ENCODE measurements at places on chromosomes 1 and 21.

- DNase-seq: no peak
These were observed 41.9 kb upstream of the SLC19A2 start for GRCh38 chr1:169527451-169528214.

GRCh38 chr1:165641231-165641987, 10.4 kb downstream of the MGST3 start:
- no peak for DNase-seq

- DNase-seq: no peak
These were observed 150.8 kb upstream of the ERG start for GRCh38 chr21:38649120-38649519.

GRCh38 chr1:185680453-185680852, 53.7 kb upstream of the HMCN1 start:
- DNase-seq: no peak

DNA sequence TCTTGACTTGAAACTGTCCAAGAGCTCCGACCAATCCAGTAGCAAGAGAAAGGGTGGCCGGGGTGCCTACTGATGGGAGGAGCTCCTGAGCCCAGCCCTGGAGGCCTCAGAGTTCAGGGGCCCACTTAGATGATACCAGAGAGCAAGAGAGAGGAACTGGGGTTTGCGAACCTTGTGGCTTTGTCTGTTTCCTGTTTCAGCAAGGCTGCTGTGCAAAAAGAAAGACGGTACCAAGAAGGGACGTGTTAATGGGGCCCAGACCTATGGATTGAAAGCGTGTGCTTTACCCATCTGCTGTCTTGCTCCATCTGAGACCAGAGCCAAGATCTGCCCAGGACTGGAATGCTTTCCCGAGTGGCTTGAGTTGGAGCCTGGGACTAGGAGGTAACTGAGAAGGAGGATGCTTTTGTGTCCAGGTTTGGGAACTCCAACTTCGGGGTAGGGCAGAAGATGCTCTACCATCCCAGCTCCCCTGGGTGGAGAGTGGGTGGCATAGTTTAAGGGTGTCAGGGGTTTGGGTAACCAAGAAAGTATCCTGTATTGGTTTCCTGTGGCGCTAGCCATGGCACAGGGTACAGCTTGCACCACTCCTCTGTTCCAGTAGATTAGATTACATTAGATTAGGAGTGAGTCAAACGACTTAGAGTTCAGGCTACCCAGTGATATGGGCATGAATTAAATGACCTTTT, at the start of gene TRAF3IP3:
Gene TRAF3IP3, plus strand, starts transcription at position 128 of the 689 bp plus-strand sequence. CDS start 3,987 bp downstream, outside the sequence.
- DNase-seq: peak; percentile 55

DNA sequence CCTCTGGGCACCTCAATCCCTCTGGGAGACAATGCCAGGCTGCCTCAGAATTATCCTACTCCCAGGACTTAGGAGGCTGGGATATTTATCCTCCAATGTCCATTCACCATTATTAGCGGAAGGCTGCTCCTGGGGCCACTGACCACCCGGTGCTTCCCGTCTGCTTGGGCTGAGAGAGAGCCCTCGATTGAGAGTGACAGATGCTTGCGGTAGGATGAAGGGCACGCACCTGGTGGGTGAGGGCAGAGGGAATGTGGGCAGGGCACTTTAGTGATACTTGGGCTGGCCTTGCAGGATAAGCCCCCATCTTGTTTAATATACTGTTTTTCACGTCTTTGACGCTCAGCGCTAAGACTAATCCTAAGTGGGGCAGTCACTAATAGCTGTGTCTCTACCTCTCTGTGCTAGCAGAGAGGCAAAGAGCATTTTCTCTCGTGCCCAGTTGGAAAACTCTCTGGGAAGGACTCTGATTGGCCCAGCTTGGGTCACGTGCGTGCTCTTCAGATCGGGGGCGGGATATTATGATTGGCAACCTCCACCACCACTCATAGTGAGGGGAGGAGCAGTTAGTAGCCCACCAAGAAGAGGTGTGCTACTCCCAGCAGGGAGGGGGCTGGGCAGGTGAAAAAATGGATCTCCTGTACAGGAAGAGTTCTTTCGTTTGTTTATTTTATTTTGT, 10.6 kb upstream of the PARS2 start:
- no peak for DNase-seq

- no peak for DNase-seq
These were observed 2.4 kb downstream of the ELAPOR1 start for GRCh38 chr1:109116286-109116685.

- no peak for DNase-seq
These were observed 38.3 kb downstream of the ELAPOR1 start for GRCh38 chr1:109152196-109152595.

GRCh38 chr1:44609412-44609767, 64.9 kb downstream of the TMEM53 start:
- no peak for DNase-seq

DNA sequence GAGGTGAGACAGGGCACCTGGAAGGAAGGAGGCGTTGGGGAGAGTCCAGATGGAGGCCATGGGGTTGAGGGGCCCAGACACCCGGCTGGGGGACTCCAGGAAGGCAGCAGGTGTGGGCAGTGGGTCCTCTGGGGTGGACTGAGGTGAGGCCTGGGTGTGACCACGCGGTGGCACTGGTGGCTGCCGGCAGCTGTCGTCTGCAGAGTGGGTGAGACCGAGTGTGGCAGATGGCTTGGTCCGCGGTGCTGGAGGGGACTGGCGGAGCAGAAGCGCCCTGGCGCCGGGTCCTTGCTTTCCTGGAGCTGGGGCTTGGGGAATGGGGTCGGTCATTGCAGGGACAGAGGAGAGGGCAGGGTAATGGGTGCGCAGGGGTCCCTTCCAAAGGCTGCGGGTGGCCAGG, 12.5 kb downstream of the AGRN start:
- no peak for DNase-seq

DNA sequence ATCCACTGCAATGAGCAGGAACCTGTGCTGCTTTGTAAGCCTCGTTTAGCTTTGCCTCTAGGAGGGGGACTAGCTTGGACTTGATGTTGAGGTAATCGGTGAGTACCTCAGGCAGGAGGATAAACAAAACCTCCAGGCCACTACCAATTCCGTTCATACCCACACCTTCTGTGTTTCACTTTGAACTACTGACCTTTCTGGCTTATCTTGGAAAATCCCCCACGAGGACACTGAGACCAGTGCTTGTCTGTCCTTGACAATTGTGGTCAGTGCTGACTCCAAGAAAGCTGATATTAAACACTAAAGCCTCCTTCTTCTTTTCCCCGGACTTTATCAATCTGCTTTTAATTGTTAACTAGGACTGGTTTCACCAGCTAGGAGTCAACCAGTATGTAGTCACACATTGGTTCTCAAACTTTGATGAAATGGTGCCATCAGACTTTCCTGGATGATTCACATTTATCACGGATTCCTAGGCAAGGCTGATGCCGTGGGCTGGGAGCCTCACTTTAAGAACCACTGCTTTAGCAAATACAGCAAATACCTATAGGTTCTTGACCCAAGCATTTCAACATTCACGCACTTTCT, 52.7 kb downstream of the TGFB2 start:
- DNase-seq: no peak

DNA sequence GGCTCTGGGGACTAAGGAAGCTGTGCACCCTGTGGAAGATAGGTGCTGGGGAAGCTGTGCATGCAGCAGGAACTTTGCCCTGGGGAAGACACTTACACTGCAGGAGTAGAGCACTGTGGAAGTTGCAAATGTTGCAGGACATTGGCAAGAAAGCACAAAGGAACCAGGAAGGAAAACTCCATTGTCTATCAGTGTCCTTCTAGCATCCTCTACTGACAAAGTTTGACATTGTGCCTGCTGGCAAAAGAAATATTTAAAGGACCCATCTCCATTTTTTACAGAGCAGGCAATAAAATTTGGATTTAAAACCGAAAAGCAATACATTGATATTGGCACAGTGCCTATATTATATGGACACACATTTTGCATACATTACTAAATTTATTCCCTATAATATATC, 394.1 kb downstream of the PBX1 start:
- DNase-seq: no peak

- DNase-seq: no peak
These were observed 46.1 kb downstream of the FAF1 start for GRCh38 chr1:50913954-50914353.

DNA sequence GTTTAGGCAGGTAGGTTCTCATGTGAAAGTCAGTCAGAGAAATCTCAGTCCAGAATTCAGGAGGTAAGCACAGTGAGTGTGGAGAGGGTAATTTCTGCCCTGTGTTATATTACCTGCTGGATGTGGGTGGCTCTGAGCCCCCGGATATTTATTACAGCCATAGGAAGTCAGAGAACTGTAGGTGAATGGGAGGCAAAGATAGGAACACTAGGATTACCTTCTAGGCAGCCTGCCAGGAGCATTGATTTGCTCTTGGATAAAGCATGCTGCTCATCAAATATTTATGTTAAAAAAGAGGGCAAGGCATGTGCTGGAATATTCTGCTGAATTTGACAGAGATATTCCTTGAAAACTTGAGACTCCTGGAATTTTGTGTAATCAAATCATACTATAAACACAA, 8.5 kb downstream of the GNG12 start:
- DNase-seq: no peak

GRCh38 chr1:4638345-4638729, 16.1 kb upstream of the AJAP1 start:
- DNase-seq: no peak

- DNase-seq: no peak
These were observed 41.5 kb downstream of the LGR6 start for GRCh38 chr1:202235003-202235660.

DNA sequence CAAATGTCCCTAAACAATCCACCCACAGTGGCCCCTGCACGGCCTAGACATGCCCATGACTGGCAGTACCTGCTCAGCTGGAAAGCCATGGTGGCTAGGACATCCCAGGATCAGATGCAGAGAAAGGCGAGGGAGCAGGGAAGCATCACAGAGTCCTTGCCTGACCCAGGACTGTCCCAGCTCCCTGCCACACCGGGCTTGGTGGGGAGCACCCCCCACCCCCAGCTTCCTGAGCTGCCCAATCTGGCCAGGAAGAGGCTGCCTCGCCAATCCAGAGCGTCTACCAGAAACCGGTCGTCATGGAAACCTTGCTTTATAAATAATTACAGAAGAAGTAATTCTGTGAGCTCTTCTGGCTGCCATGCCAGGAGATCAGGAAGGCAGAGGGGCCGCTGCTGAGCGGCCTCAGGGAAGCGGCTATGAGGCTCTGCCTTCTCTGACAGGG, 34.8 kb downstream of the ACOT7 start:
- DNase-seq: no peak

GRCh38 chr1:41914516-41914915, 4.2 kb downstream of the HIVEP3 start:
- no peak for DNase-seq

- no peak for DNase-seq
These were observed 11.5 kb downstream of the RO60 start for GRCh38 chr1:193070942-193071341.

DNA sequence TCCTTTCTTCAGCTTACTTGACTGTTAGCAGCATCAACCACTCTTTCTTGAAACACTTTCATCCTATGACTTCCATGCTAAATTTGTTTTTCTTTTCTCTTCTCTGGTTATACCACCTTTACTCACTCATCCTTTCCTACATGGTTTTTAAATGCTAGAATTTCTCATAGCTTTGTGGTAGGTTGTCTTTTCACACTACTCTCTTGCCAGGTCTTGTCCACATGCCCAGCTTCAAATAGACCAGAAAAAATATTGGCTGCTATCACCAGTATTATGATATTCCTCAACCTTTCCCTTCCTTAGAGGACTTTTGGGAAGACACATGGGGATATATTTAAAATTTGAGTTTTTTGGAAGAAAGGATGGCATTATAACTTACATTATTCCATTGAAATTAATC, 48.8 kb downstream of the PPP1R12B start:
- DNase-seq: no peak

- DNase-seq: no peak
These were observed 167.2 kb upstream of the IRF2BP2 start for GRCh38 chr1:234776876-234777855.

DNA sequence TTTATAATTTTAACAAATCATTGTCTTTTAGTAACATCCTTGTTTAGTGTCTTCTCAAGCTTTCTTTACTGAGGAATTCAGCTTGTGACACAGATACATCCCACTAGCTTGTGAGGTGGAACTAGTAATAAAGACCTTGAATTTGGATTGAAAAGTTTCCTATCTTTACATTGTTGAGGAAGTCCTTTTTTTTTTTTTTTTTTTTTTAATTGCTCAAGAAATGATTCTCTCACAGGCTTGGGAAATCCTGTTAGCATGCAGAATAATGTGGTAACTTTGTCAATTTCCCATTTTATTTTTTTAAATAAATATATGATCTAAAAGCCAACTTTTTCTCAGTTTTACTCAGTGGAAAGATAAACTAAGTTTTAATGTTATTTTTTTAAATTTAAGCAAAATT, 15.8 kb downstream of the DENND2D start:
- no peak for DNase-seq

DNA sequence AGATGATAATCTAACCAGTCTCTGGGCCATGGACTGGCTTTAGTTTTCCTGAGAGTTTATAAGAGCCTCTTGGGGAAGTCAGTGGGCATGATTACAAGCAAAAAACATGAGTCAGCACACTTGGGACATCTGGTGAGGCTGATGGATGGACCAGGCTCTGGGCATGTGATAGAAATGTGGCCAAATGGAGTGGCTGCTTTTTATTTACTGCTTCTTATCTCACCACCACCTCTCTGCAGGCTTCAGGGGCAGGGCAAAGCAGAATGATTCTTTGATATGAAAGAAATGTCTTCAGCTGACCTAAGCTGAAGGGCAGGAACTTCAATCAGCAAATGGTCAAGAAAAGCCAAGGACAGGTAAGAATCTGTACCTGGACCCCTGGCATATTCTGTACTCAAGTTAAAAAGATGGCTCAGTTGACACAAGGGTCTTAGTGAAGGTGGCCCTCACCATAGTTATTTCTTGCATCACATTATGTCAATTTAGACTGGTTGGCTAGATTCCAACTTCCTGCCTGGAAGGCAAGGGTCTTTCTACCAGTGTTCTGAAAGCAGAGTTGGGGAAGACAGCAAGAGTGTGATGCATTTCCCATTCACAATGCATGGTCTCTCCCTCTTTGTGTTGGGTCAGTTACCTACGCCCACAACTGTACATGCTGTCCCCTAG, 162.8 kb downstream of the FASLG start:
- DNase-seq: no peak

DNA sequence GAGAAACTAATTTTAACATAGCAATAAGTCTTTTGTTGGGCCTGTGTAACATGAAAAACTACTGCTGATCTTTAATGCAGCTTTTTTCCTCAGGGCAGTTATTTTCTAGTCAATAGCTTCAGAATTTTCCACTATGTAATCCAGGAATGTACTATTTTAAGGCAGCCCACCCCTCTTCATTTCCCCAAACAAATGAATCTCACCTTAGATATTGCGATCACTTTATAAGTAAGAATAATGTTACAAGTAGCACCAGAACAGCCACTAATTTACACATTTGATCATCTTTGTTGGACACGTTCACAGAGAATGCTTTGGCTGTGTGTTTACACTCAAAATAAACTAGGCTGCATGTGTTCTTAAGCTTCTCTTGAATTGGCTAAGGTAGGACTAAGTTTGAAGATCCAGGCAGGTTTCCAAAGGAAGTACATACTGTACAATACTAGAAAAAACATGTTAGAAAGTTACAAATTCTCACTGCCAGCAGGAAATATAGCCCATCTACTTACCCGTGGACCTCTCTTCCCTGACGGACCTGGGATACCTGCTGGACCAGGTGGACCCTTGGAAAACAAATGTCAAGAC, 41.7 kb downstream of the COL24A1 start:
- DNase-seq: no peak

- DNase-seq: no peak
These were observed 16.4 kb downstream of the ETS2 start for GRCh38 chr21:38821959-38822682.

Measured in GM18507 (cell line).